ENCODE measurements at places on chromosomes 7 and 10. TPM values are rescaled to one million over a fixed set of nuclear protein-coding genes. Genes with fewer than 3 reads are reported as not detected.
A peak's percentile ranks its signal among the peaks of the same experiment; 100 is the strongest.

Gene C7orf57
- not detected for total RNA-seq

DNA sequence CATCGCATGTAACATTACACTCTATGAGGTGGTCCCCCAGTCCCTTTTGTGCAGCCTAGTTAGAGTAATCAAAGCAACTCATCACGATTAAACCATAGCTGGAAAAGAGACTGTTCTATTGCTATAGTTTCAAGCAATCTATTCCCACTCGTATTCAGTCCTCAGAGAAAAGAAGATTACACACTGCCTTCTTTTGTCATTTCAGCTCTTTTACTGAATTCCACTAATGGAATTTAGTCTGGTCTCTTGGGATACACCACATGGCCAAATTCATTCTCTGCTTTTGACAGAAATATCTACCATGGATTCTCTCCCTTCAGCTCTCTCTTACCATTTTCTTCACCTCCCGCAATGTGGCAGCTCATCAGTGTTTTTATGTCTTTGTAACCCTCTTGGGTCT lies 108.9 kb upstream of the HDAC9 start:
- no peak for DNase-seq

Gene NEUROD6
- not detected for total RNA-seq

DNA sequence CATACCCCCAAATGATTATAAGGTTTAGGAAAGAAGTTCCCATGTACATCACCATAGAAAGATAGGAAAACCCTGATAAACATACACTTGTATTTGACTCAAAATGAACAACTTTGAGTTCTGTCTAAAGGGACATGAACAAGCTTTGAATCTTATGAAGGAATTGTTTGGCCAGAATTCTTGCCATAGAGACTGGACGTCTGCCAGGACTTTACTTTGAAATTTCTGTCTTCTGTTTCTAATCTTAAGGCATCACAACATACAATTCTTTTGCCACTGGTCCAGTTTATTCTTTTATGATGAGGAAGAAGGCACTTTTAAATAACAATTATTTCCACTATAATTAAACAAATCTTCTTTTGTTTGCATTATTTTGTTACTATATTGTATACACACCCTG lies 26.2 kb upstream of the CYP26C1 start:
- DNase-seq, result no peak

DNA sequence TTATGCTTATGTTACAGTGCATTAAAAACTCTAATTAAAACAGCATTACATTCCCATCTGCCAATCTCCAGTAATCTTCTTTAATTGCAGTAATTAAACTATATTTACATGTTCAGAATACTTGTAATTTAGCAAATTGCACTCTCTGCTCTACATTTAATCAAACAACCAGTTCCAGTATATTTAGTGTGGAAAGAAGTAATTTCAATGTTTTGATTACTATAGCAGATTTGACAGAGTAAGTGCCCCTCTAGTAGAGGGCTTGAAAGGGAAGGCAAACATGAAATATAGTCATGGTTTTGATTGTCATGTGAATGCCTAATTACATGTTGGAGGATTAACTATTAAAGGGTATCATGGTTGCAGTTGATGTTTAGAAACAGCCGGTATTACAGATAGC lies 739.7 kb downstream of the AUTS2 start:
- DNase-seq, result no peak

Gene CCDC6
- 20.5 TPM for total RNA-seq

GRCh38 chr7:57653262-57653830 lies 203.4 kb downstream of the ZNF716 start:
- DNase-seq, result no peak

Gene FOXP2
- total RNA-seq, result 5.0 TPM

- DNase-seq, result no peak
Observed at GRCh38 chr10:66483966-66484365, 441.9 kb upstream of the LRRTM3 start.

DNA sequence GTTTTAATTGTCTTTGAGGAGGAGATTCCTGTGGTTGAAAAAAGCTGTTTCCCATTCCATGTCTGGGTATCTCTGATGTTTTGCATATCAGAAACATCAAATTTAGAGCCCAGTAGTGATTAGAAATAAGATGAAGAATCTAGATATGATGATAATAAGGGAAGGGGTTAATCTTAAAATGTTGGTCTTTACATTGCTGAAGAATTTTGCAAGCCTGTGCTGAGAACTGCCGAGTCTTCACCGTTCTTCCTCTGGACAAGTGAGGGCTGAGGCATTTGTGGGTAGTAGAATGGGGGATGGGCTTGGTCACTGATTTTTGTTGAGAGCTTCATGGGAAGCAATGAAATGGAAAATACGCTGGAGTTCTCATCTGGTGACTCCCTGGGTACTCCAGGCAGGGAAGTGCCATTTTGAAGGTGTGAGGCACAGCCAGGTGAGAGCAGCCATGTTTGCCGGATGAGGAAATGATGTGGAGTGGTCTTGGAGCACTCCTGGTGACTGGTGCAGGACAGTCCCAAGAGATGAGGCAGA lies 10.2 kb downstream of the TCF7L2 start:
- peak; percentile 29 for DNase-seq

GRCh38 chr10:93199191-93199751 lies 125.6 kb downstream of the CYP26A1 start:
- DNase-seq, result peak; percentile 63

Measured in GM23248 (cell line).